Frontal cortex (tissue), 4 donors: ENCODE measurements at places on chromosomes 7 and 10.

DNA sequence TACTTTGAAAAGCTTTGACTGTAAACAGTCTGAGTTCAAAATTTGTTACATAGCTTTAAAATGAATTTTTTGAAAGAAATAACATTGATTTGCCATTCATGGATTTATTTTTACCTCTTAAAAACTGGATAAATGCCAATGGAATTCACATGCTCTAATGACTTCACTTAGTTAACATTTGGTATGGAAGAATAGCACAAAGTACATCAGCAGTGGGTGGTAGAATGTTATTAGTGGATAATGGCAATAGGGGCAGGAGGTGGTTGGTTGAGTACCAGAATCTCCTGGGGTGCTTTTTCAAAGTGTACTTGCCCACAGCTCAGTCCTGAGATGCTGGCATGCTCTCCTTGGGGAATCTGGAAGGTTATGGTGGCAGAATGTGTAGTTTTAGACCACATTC is 4.7 kb downstream of the PPP1R9A start:
- no peak for DNase-seq

GRCh38 chr7:45574416-45574668 is 174 bp downstream of the ADCY1 start:
- no peak for DNase-seq

- no peak for DNase-seq
Observed at GRCh38 chr10:69826789-69827554, 25.3 kb downstream of the COL13A1 start.

- DNase-seq = no peak
Observed at GRCh38 chr7:53446170-53446569, 410.7 kb downstream of the POM121L12 start.

DNA sequence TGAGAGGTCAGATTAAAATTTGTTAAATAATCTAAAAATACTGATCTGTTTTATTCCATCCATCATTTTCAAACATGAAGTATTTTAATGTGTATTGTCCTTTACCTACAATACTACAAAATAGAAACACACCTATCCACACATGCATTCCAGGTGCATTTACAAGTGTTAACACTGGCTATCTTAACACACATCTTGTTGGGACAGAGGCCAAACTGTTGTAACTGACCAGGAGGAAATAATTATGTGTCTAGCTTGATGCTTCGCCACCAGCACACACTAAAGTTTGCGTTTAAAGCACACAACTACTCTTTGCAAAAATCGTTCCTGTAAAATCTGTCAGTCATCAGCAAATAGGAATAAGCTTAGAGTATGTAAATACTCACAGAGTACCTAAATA is 2.8 kb downstream of the PANK1 start:
- no peak for DNase-seq

DNA sequence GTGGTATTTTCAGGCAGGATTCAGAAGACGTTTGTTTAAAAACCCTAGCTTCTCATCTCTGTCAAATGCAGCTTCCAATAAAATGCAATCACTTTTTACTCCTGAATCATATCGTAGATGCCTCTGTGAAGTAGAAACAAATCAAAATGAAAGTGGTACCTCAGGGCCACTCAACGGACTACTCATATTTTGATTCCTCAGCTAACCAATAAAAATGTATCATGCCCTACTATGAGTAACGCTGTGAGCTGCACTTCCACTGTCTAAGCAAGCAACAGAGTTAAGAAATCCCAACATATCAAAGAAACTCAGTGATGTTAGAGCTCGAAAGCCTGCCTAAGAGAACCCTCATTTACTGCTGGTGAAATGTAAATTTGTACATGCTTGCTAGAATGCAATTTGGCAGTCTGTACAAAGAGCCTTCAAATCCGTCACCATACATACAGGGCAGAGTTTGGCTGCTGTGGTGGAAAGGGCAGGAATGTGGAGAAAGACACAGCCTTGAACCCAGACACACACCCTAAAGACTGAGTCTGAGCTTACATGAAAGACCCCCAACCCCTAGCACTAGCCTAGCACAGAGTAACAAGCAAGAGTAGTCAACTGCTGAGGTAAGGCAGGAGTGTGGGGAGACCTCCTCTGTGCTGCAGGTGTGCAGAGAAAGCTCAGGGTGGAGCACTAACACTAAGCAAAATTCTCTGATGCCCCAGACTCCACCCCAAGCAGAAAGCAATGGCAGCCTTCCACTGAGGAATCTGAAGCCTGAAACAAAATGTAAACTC is 151.5 kb downstream of the ANK3 start:
- no peak for DNase-seq

DNA sequence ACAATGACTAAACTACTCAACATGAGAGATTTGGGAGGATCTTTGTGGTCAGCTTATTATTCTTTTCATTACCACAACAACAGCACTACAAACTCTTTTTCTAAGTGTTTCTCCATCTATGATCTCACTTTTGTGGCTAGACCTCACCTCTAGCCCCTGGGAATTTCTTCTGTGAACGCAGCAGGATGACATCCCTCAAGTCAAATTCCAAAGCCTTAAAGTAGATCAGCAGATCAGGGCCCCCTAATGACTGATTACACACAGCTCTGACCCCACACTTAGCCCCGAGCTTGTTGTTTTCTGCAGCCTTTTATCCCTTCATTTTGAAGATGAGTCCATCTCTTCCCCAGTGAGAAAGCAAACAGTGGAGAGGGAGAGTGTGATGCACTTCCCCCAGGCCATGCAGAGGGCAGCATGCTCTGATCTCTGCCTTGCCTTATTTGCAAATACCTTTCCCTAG is 27.3 kb downstream of the TFAM start:
- DNase-seq = no peak

- no peak for DNase-seq
Observed at GRCh38 chr7:112982441-112983063, 104.1 kb downstream of the GPR85 start.

- DNase-seq = peak; percentile 66
Observed at GRCh38 chr10:92239600-92240288, 51.1 kb downstream of the CPEB3 start.

GRCh38 chr10:10996966-10997620 is 20.6 kb upstream of the CELF2 start:
- no peak for DNase-seq

DNA sequence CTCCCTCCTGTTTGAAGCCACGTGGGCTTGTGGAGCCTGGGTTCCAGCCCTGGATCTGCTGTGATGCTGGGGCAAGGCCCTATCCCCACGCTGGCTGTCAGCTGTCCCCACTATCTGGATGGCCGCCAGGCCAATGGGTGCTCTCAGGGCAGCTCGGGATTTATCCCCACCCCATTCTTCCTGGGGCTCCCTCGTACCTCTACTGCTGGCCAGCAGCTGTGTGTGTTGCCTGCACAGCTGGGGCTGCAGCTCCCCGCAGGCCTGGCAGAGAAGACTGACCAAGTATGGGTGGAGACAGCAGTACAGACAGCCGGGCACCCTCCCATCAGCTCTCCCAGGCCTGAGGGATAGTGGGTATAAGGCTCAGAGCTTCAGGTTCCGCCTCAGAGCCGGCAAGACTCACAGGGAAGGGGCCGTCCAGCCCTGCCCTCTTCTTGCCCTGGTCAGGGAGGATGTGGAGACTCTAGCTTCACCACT is 13.6 kb downstream of the CLIP2 start:
- no peak for DNase-seq

DNA sequence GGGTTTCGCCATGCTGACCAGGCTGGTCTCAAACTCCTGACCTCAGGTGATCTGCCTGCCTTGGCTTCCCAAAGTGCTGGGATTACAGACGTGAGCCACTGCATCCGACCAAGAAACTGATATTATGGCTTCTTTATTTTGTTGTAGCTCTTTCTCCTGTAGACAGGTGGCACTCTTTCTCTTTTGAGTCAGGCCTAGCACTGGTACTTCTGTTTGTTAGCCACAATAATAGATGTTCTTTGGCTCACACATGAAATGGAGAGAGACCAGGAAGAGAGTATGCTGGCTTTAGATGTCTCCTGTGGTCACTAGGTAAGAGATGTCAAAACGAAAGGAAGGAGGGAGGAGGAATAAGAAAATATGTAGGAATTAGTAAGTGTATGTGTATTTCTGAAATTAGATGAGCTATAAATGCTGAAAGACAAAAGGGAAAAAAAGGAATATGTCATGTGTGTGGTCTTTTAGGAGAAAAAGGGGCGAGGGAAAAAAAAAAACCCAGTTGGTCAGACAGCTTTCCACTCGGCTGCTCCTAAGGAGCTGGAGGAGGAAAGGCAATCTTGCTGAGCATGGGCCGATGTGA is 78.7 kb downstream of the CLEC2L start:
- peak; percentile 43 for DNase-seq

DNA sequence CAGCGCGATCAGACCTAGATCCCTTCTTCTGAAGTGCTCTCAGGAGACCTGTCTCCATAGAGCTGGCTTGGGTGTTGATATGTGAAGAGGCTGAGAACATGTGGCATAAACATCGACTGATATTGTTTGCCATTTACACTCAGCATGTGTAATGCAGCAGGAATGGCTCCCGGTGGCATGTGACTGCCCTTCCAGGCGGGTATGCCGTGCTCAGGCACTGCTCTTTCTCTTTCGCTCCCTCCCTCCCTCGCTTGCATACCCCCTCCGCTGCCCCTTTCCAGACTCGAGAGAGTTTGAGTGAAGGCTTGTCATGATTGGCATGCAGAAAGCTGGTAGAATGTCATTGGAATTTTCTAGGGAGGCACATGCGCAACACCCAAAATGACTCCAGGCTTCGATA is 107.3 kb upstream of the PDCD4 start:
- DNase-seq = no peak
